ENCODE measurements at places on chromosomes 3 and 15. TPM values are rescaled to one million over a fixed set of nuclear protein-coding genes. Genes with fewer than 3 reads are reported as not detected.

DNA sequence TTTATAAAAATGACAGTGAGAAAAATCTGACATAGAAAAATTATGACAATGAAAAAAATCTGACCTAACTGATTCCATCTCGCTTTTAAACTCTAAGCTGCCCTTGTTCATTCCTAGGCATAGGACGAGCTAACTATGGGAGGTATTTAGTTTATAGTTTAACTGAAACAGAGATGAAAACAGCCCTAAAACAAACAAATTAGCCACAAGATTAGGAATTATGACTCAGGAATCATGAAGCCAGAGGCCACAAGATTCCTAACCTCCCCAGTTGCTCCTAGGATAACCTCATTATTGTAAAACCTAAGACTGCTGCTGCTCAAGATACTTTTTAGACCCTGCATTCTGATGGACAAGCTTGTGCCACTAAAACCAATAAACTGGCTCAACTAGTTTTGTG is 122.7 kb upstream of the MNS1 start:
- DNase-seq = no peak

DNA sequence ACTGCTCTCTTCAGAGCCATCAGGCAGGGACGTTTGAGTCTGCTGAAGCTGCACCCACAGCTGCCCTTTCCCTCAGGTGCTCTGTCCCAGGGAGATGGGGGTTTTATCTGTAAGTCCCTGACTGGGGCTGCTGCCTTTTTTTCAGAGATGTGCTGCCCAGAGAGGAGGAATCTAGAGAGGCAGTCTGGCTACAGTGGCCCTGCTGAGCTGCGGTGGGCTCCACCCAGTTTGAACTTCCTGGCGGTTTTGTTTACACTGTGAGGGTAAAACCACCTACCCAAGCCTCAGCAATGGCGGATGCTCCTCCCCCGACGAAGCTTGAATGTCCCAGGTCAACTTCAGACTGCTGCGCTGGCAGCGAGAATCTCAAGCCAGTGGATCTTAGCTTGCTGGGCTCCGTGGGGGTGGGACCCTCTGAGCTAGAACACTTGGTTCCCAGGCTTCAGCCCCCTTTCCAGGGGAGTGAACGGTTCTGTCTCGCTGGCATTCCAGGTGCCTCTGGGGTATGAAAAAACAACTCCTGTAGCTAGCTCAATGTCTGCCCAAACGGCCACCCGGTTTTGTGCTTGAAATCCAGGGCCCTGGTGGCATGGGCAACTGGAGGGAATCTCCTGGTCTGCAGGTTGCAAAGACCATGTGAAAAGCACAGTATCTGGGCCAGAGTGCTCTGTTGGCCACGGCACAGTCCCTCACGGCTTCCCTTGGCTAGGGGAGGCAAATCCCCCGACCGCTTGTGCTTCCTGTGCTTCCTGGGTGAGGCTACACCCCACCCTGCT is 21.1 kb upstream of the ST6GAL1 start:
- DNase-seq = no peak

- DNase-seq = no peak
Observed at GRCh38 chr3:55877703-55878102, 390.6 kb upstream of the WNT5A start.

DNA sequence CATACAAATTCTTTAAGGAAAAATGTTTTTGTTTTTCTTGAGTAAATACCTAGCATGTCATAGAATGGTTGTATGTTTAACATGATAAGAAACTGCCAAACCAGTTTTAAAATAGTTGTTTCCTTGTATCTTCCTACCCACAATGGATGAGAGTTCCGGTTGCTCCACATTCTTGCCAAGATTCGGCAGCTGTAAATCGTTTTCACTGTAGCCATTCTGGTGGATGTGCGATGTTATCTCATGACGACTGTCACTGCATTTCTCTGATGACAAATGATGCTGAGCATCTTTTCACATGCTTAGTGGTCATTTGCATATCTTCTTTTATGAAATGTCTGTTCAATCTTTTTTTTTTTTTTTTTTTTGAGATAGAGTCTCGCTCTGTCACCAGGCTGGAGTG is 36.6 kb upstream of the SH3GL3 start:
- DNase-seq = no peak

GRCh38 chr3:42612928-42613327 is 12.4 kb downstream of the NKTR start:
- no peak for DNase-seq

DNA sequence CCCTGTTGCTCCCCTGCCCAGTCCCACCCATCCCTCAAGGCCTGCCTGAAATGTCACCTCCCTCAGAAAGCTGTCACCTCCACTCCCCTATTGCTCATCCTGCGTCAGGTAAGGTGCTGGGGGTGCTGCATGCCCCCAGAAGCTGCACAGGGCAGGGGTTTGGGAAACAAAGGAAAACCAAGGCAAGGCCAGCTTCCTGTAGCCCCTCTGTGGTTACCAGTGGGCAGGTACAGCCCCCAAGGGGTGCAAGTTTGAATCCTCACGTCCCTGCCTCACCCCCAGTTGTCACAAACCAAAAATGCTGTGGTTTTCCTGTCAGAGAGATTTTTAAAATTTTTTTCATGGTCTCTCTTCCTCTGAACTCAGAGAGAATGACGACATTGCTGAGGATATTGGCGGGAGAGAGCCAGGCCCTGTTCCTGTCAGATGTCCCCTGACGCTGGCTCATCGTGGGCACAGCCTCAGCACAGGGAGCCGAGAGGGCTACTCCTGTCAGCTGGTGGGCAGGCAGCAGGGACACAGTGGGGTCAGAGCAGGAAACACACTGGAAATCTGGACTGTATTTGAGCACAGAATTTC is 27.0 kb downstream of the PSTPIP1 start:
- no peak for DNase-seq

GRCh38 chr3:30044515-30044914 is 561.9 kb upstream of the TGFBR2 start:
- DNase-seq = no peak

Gene CCR9
- 0.25 TPM for polyA plus RNA-seq

Gene ROPN1
- not detected for polyA plus RNA-seq

Gene SCN11A
- not detected for polyA plus RNA-seq

Gene GJD2
- polyA plus RNA-seq = 0.20 TPM

Gene NEK10
- 0.20 TPM for polyA plus RNA-seq

Gene CA12
- polyA plus RNA-seq = 0.68 TPM

Gene RTF1
- 23.9 TPM for polyA plus RNA-seq

Gene SEMA3G
- 5.0 TPM for polyA plus RNA-seq

Gene SOX14
- 0.15 TPM for polyA plus RNA-seq
